ENCODE measurements at places on chromosomes 13 and 19.

DNA sequence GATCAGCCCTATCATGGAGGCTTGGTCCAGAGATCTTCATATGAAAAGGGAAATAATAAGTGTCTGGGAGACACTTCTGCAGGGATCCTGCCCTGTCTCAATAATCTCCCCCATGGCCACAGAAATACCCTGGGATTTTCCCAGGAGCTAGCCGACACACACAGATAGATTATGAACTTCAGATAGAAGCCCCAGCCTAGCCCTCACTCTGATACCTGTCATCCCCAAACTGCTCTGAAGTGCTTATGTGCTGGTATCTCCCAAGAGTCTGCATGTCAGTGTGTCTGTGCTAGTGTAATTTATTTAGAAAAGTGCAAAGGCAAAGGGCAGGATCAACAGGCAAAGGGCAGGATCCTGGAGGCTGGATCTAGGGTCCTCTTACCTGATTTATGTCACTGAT lies 38.7 kb upstream of the ZNF766 start:
- DNase-seq, result no peak

DNA sequence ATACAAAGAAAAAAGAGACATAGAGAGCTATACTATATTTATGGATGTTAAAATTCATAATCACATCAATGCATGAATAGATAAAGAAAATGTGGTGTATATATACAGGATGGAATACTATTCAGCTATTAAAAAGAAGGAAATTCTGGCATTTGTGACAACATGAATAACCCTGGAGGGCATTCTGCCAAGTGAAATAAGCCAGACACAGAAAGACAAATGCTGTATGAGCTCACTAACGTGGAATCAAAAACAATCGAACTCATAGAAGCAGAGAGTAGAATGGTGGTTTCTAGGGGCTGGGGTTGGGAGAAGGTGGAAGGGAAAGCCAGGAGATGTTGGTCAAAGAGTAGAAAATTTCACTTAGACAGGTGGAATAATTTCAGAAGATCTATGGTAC lies 24.0 kb downstream of the UTP14C start:
- no peak for DNase-seq

DNA sequence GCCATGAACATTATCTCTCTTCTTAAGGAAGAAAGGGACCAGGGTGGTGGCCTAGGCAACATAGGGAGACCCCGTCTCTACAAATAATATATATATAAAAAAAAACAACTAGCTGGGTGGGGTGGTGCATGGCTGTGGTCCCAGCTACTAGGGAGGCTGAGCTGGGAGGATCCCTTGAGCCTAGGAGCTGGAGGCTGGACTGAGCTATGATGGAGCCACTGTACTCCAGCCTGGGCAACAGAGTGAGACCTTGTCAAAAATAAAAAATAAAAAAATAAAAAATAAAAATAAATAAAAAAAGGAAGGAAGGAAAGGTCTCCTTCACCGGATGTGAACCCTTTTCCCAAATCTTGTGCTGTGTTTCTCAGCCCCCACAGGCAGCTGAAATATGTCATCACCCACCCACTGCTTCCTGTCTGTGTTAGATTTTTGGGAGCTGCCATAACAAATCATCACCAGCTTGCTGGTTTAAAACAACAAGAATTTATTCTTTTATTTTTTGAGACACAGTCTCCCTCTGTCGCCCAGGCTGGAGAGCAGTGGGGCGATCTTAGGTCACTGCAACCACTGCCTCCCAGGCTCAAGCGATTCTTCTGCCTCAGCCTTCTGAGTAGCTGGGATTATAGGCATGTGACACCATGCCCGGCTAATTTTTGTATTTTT lies 9.5 kb upstream of the TSPAN16 start:
- no peak for DNase-seq

DNA sequence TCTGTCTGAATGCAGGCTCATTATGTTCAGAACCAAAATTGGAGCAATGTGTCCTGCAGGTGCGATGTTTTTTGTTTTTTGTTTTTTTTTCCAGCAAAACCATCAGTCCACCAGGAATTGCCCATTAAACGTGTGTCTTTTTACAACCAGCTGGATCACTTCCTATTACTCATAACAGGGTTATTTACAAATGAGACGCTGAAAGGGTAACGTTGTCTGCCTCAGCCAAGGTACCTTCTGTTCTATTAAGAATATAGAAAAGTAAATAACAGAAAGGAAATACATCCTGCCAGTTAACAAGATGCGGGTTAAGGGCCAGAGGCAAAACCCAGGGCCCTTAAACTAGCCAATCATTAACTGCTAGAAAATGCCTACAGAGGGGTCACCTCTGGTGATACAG lies 590.4 kb downstream of the TBC1D4 start:
- no peak for DNase-seq

DNA sequence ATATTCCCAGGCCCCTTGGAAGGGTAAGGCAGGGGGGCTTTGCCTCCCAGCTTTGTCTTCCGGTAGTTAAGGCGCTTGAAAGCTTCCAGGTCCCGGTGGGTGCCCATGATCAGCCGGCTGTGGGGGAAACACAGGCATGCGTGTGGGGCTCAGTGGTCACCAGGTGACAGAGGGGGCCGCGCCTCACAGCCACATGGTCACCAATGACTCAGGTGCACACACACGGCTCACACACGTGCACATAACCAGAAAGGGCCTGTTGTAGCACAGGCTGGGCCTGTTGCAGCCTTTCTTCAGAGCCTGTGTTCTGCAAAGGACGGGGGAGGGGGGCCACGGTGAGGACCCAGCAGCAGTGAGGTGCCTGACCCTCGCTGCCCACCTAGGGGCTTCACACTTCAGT lies 5.9 kb downstream of the NANOS3 start:
- DNase-seq, result no peak

- DNase-seq, result no peak
Observed at GRCh38 chr13:48849515-48849914, 126.2 kb upstream of the FNDC3A start.

GRCh38 chr13:109113427-109113826 lies 484.0 kb downstream of the MYO16 start:
- no peak for DNase-seq

DNA sequence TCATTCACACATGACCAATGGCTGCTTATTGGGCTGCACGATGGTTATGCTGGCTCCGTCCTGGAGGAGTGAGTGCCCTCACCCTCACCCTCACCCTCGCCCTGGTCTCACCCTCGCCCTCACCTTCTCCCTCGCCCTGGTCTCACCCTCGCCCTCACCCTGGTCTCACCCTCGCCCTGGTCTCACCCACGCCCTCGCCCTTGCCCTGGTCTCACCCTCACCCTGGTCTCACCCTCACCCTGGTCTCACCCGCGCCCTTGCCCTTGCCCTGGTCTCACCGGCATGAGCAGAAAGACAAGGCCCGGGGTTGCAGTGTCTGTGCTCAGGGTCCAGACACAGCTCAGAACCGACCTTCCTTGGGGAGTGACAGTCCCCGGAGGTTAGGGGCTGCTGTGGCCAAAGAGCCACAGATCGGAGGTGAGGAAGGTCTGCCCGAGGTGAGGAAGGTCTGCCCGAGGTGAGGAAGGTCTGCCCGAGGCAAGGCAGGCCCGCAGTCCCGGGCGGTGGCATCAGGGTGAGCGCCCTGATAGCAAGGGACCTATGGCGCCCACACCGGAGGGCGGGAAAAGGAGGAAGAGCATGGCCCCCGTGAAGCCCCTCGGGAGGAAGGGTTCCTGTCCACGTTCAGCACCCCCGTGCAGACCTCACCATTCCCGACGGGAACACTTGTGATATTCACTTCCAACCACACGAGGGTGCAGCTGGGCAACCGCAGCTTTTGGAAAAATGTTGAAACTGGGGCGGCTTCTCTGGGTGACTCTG lies 65.6 kb downstream of the MCF2L start:
- no peak for DNase-seq

- no peak for DNase-seq
Observed at GRCh38 chr19:34994643-34995541, 5.2 kb upstream of the GRAMD1A start.

DNA sequence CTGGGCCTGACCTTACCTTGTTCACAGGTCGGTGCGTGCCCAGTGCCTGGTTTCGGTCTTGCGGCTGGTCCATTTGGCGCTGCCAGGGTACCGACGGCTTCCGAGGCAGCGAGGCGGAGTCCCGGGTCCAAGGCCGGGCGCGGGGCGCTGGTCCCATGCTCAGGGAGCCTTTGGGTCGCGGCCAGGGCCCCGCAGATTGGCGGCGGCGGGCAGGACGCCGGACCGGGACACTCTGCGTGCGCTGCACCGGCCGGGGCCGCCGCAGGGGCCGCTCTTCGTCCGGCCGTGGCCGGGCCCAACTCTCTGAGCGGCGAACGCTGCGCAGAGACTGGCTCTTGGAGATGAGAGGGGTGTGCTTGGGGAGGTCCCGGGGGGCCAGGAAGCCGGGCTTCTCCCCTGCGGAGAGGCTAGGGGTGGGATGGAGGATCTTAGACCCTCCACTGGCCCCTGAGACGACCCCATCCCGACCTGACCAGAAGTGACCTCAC lies 3.4 kb upstream of the WIZ start:
- no peak for DNase-seq

- no peak for DNase-seq
Observed at GRCh38 chr13:78192716-78193115, 274.1 kb upstream of the EDNRB start.

- DNase-seq, result no peak
Observed at GRCh38 chr19:14871619-14872230, 14.2 kb downstream of the OR7A17 start.

DNA sequence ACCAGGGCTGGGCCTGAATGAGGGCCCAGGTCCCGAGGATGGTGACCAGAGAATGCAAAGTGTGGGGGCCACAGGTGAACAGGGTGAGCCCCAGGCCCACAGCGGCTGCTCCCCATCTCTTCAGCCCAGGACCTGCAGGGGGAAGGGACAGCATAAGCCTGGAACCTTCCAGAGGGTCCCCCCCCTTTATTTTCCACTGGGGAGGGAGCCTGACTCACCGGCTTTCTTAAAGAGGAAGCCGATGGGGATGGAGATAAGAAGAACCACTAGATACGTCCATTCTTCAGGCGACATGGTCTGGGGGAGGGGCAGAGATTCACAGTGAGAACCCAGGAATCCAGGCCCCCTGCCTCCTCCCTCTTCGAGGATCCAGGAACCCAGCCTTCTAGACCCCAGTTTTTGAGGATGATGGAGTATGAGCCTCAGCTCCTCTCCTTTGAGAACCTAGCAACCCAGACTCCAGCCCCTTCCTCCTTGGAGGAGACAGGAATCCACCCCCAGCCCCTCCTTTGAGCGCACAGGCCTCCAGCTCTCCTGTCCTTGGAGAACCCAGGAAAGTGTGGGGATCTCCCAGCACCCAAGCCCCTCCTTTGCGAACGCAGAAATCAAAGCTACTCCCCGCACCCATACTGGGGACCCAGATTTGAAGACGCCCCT lies 1.0 kb downstream of the MBOAT7 start:
- DNase-seq, result peak; percentile 72

- DNase-seq, result no peak
Observed at GRCh38 chr19:2081873-2082810, 14.0 kb downstream of the MOB3A start.

DNA sequence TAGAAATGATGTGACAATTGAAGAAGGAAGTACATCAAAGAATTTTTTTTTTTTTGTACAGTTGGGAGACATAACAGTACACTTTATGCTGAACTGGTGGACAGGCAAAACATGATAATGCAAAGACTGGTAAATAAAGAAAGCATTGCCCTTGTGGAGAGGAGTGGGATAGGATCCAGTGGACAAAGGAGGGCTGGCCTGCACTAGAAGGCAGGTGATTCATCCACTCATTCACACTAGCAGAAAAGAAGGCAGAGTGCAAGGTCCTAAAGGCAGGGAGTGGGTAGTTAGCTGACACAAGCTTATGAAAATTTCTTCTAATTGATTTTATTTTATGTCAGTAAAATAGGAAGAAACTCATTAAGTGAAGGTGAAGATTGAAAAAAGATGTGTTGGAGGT lies 17.6 kb upstream of the NALCN start:
- no peak for DNase-seq

DNA sequence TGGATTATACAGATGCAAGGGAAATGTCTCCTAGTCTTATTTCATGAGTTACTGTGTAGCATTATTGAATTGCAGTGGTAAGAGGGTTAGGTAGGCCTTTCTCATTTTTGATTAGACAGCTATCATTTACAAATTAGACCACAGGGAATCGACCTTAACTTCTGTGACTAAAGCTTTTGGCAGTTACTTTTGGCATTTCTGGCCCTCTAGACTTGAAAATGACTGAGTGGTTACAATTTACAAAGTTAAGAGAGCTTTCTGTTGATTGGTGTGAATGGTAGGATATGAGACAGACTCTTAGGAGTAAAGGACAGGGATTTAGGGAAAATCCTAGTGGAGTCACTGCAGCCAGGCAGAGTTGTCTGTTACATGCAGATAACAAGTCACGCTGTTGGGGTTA lies 86.1 kb downstream of the GGACT start:
- DNase-seq, result no peak

DNA sequence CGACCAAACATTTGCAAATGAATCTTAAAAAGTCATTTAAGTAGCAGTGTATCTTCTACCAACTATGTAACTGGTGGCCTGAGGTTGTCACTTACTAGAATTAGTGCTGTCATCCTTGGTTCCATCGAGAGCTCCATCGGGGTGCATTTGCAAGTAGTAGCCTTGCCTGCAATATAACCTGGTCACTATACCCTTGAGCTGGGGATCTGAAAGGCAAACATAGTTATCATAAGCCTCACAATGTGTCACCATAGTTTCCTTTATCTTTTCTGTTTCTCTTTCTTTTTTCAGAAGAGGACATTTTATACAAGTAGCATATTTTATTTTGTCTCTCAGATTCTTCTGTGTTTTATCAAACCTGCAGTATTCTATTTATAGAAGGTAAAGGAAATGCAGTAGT lies 422.6 kb downstream of the ITGBL1 start:
- DNase-seq, result no peak

Data from GDM1 (cell line).